Stimulated activated CD8-positive, alpha-beta memory T cell treated with anti-CD3 and anti-CD28 coated beads, Interleukin-15, amount 100 ng/mL, for 48 hours (primary cell): ENCODE measurements at places on chromosomes 16 and 17.

- DNase-seq = no peak
These were observed at the start of gene KRTAP2-3 for GRCh38 chr17:41060052-41060604. KRTAP2-3 (minus strand) TSS chr17:41060114; CDS start chr17:41060050, 64 bp downstream.

- DNase-seq = no peak
These were observed 52.7 kb upstream of the ZNF629 start for GRCh38 chr16:30839523-30840227.

GRCh38 chr16:66899945-66900710, 18.6 kb downstream of the CDH16 start:
- no peak for DNase-seq

GRCh38 chr16:12319428-12320035, 343.0 kb downstream of the SNX29 start:
- DNase-seq = no peak

GRCh38 chr17:39591958-39592954, 15.5 kb downstream of the NEUROD2 start:
- no peak for DNase-seq

GRCh38 chr17:76683921-76684745, 26.6 kb downstream of the MXRA7 start:
- DNase-seq = no peak

- peak; percentile 64 for DNase-seq
These were observed 162.6 kb upstream of the PLCG2 start for GRCh38 chr16:81616321-81617020.

DNA sequence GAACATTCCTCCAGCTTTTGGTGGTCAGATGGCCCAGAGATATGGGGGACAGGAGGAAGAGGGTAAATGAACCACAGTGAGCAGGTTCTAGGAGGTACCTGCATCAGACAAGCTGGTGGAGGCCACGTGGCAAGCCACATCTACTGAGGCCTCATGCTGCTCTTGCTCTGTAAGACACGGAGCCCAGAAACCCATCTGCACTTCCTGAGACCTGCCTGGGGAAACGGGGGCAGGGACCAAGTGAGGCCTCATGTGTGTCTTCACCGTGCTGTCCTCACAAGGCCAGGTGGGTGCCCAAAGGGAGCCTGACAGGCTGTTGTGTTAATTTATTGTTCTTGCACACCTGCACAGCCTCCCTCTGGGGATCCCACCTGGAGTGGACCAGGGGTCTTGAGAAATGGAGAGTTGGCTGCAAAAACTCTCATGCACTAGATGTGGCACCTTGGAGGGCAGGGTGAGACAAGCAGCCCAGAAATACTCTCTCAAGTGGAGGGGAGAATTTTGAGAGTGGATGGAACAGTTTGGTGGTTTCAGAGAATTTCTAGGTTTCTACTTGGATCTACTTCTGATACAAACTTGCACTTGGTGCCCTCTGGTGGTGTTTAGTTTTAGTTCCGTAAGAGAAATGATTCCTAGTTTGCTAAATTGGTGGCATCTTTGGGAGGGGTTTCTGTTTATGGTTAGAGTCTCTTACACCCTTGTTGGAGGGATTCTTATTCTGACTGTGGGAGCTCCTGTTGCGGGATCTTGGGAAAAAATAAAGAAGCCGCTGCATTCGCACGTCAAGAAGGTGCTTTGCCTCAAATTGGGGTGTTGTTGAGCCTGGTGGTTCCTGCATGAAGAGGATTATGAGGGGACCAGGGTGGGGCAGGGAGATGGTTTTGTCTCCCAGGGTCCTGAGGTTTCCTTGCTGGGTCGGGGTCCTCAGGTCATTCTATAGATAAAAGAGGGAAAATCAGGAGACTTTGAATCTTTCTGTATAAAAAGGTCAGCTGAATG, 47.5 kb downstream of the SLC6A2 start:
- DNase-seq = no peak

DNA sequence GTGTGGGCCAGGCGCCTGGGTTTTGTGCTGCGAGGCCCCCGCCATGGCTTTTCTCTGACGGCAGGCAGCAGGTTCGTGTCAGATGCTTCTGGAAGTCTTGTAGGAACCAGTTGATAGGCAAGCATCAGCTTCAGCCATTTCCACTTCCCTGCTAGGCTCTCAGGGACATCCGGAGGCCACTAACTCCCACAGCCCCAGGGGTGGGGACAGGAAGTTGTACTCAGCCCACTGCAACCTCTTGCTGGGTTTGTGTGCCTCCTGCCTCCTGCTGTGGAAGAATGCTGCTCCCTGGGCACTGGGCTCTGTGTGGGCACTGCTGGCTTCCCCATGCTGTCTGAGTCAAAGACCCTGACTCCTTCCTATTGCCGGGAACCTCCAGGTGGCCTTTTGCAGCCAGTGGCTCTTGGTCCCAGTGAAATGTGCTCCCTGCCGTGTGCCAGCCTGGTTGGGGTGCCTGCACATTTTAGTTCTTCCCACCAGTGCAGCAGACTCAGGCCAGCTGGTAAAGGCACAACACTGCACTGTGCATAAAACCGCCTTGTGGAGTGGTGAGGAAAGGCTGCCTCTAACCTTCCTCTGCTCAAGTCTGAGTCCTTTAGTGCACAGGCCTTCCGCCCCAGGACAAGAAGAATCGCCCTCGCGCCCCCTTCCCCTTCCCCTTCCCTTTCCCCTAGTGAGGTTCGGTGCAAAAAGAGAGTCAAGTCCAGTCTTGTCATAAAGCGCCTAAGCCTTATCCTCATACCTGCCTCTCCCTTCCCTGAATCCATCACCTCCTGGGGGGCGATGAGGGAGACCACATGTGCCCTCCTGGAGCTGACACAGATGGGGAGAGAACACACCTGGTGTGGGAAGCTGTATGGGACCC, 16.6 kb downstream of the LDHD start:
- no peak for DNase-seq

DNA sequence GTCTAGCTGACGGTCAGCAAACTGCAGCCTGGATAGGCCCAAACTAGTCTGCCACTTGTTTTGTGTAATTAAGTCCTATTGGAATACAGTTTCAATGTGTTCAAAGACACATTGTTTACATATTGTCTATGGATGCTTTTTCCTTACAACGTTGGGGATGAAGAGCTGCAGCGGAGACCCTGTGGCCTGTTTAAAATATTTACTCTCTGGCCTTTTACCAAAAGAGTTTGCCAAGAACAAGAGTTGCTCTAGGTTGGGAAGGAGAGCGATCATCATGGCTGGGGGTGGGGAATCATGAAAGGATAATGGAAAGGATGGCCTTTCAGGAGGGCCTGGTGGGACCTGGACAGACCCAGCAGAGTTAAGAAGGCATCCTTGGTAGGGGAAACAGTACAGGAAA, 274.9 kb upstream of the ZFHX3 start:
- DNase-seq = no peak

GRCh38 chr16:64872101-64872500, 249.8 kb downstream of the CDH11 start:
- DNase-seq = no peak

- DNase-seq = no peak
These were observed 38.1 kb downstream of the HYDIN start for GRCh38 chr16:71192387-71192786.

DNA sequence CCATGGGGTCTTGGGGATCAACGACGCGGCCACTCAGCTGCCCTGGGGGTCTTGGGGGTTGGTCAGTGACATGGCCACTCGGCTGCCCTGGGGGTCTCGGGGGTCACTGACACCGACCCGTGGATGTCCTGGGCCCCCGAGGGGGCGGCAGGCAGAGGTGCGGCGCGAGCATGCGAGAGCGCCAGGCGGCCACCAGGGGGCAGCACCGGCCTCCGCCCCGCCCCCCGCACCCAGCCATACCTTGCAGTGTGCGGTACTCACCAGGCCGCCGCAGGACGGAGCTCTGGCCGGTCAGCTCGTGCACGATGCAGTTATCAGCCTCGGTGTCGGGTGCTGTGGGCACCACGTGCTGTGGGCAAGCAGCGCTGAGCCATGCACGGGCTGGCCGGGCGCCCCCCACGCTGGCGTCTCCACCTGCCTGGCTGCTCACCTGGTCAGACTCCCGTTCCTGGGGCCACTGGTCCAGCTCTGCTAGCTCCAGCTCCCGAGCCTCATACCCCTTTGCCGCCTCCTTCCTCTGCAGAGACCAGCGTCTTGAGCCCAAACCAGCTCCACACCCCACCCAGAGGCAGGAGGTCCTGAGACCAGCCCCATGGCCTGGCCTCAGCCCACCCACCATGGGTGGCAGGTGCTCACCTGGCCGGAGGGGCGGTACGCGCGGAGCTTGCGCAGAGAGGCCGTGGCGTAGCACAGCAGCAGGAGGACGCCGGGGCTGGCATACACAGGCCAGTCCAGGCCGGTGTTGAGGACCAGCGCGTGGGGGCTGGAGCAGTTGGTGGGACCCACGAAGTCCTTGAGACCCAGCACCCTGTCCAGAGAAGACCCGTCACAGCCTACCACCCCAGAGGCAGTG, 31.2 kb downstream of the CTU2 start:
- peak; percentile 47 for DNase-seq

GRCh38 chr17:1765576-1765975, 3.7 kb downstream of the SERPINF1 start:
- no peak for DNase-seq

- no peak for DNase-seq
These were observed 269.7 kb downstream of the CA10 start for GRCh38 chr17:51888816-51889215.

DNA sequence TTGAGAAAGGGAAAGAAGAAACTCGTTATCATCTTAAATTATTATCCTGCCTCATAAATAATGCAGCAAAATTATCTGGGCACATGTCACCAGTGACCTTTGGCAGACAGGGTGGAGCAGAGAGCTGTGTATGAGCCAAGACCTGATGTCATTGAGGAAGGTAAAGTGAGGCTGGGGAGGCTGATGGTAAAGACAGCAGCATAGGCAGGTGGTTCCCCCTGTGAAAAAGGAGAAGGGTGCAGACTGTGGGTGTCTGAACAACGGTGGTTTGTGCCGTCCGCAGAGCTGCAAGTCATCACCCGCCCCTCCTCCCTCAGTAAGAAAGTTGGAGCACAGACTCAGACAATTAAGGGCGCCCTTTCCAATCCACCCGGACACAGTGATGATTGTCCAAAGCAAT, 30.8 kb upstream of the METTL16 start:
- no peak for DNase-seq

DNA sequence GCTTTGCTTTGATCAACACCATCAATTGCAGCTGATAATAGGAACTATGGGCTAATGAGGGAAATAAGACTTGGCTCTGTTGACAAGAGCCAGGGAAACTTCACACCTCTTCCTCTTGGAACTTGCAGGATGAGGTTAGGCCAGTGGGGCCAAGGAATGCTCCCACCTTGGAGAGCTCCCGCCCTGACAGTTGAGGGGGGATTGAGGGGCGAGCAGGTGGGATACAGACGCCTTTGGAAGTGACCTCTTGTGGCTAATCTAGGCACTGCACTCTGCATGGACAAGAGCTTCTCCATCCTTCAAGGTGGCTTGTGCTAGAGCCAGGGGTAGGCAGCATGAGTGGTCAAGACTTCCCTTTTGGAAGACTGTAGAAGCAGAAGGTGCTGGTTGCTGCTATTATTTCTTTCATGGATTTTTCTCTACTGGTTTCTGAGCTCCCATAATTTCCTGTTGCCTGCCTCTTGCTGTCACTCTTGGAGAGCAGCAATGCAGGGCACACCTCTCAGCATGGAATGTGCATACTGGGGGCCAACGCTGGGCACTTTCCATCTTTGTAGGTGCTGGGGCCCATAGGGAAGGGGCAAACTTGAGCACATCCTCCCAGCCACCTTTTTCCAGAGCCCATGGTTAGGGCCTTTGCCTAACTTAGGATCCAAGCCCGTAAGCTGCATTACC, 2.3 kb upstream of the PHF12 start:
- DNase-seq = no peak

DNA sequence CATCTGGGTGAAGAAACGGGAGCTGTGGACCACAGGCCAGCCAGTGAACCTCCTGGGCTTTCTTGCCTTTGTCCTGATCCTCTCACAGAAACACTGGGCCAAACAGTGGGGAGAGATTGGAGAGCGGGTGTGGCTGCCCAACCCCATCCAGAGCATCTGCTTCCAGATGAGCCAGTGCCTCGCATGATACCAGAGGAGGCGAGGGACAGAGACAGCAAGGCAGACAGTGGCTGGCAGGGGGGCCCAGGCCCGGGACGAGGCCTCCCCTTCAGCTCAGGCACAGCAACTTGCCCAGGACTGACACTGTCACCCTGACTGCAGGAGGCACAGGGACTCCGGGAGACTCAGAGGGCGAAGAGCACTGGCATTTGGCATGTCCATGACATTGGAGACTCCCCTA, 12.0 kb downstream of the ARHGEF15 start:
- DNase-seq = no peak

DNA sequence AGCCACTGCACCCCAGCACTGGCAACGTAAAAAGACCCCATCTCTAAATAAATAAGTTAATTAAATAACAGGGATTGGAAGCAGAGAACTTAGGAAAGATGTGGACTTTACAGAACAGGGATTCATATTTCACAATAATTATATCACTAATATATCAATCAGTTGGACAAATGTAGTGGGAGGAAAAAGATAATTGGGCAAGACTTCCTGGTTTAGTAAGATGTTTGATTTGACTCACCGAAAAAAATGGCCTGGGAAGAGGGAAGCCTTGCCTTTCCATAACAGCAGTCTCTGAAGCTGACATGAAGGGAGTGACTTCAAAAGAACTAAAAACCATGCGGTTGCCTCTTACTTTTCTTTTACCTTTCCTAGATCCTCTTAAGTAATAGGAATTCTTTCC, 15.2 kb upstream of the C17orf78 start:
- no peak for DNase-seq

DNA sequence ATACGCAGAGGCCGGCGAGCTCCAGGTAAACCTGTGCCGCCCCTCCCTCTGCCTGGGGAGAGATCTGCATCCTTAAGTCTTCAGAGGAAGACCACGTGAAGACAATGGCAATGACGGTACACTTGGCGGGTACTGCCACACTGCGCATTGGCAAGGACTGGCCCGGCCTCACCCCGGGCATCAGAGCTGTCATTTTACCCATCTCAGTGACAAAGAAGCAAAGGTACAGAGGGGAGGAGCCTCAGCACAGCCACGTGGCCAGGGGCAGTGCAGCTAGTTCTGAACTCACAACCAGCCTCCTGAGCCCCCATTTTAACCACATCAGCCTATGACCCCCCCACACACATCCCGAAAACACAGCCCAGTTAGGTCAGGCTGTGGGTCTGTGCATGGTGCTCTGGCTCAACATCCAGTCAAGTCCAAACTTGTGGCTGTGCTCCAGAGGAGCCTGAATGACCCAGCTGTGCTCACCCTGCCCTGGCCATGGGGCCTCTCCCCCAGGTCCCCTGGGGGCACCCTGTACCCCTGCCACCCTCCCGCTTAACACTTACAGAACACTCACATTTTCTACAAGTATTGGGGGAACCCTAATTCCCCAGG, 80.6 kb downstream of the C16orf95 start:
- DNase-seq = no peak

DNA sequence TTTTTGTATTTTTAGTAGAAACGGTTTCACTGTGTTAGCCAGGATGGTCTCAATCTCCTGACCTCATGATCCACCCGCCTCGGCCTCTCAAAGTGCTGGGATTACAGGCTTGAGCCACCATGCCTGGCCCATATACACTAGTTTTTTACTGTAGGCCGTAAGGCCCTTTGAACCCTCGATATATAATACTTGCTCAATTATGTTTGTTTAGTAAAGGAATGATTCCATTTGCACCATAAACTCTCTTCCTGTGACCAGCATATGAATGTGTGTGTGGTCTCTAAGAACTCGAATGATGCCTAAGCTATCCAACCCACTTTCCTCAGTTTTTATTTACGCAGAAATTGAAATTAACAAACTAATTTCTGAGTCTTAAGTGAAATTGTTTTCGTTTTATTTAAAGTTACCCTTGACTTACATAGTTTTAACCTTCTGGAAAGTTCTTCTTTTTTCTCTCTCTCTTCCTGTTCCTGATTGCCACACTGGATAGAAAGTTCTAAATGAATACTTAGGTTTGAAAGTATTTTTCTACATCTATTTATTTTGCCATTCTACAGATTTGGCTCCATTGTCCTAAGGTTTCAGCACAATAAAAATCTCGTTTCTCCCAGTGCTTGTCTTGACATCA, 37.9 kb downstream of the PIGL start:
- no peak for DNase-seq
